T1000 (cell line): ENCODE measurements at places on chromosomes 1 and 21.

DNA sequence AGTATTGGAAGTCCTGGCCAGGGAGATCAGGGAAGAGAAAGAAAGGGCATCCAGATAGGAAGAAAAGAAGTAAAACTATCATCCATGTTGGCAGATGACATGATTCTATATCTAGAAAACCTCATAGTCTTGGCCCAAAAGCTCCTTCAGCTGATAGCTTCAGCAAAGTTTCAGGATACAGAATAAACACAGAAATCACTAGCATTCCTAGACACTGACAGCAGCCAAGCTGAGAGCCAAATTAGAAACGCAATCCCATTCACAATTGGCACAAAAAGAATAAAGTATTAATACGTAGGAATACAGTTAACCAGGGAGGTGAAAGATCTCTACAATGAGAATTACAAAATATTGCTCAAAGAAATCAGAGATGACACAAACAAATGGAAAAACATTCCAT, 44.6 kb downstream of the ZFYVE9 start:
- no peak for DNase-seq

GRCh38 chr1:11558871-11559590, 80.1 kb downstream of the DISP3 start:
- DNase-seq = no peak

DNA sequence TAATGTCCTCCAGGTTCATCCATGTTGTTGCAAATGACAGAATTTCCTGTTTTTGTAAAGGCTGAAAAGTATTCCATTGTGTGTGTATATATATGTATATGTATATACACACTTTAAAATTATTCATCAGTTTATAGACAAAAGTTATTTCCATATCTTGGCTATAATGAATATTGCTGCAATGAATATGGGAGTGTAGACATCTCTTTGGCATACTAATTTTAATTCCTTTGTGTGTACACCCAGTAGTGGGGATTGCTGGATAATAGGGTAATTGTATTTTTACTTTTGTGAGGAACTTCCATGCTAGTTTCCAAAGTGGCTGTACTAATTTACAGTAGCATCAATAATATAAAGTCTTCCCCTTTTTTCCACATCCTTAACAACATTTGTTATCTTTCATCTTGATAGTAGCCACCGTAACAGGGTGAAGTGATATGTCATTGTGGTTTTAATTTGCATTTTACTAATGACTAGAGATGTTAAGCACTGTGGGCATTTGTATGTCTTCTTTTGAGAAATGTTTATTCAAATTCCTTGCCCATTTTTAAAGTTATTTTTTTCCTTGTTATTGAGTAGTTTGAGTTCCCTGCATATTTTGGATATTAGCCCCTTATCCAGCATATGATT, 243.0 kb downstream of the PDE4B start:
- no peak for DNase-seq

- DNase-seq = no peak
These were observed 14.8 kb downstream of the DCST2 start for GRCh38 chr1:155018617-155019348.
